Epithelial cell of alveolus of lung (primary cell): ENCODE measurements at places on chromosomes 7 and 10. TPM values are rescaled to one million over a fixed set of nuclear protein-coding genes. Genes with fewer than 3 reads are reported as not detected.

Gene LAMTOR4
- total RNA-seq = 139 and 189 TPM in 2 replicates

Gene HOXA5
- 125 and 134 TPM in 2 replicates for total RNA-seq

Gene ZSCAN21
- 12.5 and 18.4 TPM in 2 replicates for total RNA-seq

Gene ANKRD30A
- total RNA-seq = not detected in 2 replicates

Gene HMX2
- total RNA-seq = not detected in 2 replicates

Gene PPIF
- total RNA-seq = 46.5 and 65.2 TPM in 2 replicates

Gene ADK
- 12.4 and 26.9 TPM in 2 replicates for total RNA-seq

Gene CRHR2
- total RNA-seq = not detected in 2 replicates

Gene IL2RA
- not detected in 2 replicates for total RNA-seq

Gene CCL24
- not detected in 2 replicates for total RNA-seq

Gene WNT8B
- not detected in 2 replicates for total RNA-seq

Gene IFIT1B
- total RNA-seq = under 0.01 TPM in 1 of 2 replicates, not detected in the other

Gene FAM131B
- total RNA-seq = 3.1 and 3.9 TPM in 2 replicates

Gene SEC31B
- total RNA-seq = 0.39 and 5.7 TPM in 2 replicates

Gene CTTNBP2
- 7.4 and 7.6 TPM in 2 replicates for total RNA-seq

Gene MSS51
- 0.39 and 0.96 TPM in 2 replicates for total RNA-seq
